ENCODE measurements at places on chromosomes 6 and 20.

- H3K4me3 ChIP-seq, result no peak overlapping the region
- no peaks in the 10 kb centered on the region for H3K4me1 ChIP-seq
- DNase-seq, result no peak
- no peak overlapping the region for H3K27ac ChIP-seq
- no peaks in the 10 kb centered on the region for H3K36me3 ChIP-seq
- H3K27me3 ChIP-seq, result no peaks in the 10 kb centered on the region
Measured at GRCh38 chr6:62446647-62447316, 160.8 kb upstream of the KHDRBS2 start.

GRCh38 chr6:150331344-150331743, 37.5 kb upstream of the IYD start:
- peaks cover 2% of the 10 kb centered on the region for H3K4me1 ChIP-seq
- peaks cover 15% of the 10 kb centered on the region for H3K27me3 ChIP-seq
- no peak overlapping the region for H3K4me3 ChIP-seq
- no peak overlapping the region for H3K27ac ChIP-seq
- H3K36me3 ChIP-seq, result peaks cover 2% of the 10 kb centered on the region

DNA sequence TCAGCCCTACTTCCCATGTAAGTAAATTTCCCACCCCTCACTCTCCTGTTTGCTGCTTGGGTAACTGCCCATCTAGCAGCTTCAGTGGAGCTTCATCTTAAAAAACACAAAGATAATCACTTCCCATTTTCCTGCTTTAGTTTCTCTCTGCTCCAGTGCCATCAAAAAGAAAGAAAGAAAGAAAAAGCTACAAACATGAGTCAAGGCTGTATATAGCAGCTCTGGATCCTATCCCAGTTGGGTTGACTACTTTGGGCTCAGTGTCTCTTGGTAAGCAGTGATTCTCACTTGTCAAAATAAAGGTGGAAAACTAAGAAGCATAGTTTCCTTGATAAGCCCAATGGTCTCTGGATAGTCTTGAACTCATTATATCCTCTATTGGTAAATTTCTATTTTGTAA, 48.7 kb upstream of the SRPK1 start:
- DNase-seq, result no peak
- peaks cover 5% of the 10 kb centered on the region for H3K4me1 ChIP-seq
- H3K4me3 ChIP-seq, result no peak overlapping the region
- no peaks in the 10 kb centered on the region for H3K36me3 ChIP-seq
- no peak overlapping the region for H3K27ac ChIP-seq

GRCh38 chr6:109514946-109515345, 31.9 kb upstream of the ZBTB24 start:
- H3K4me3 ChIP-seq, result peak overlapping the region; percentile 68
- H3K4me1 ChIP-seq, result peaks cover 16% of the 10 kb centered on the region
- peak overlapping the region; percentile 82 for H3K27ac ChIP-seq
- peaks cover 2% of the 10 kb centered on the region for H3K36me3 ChIP-seq
- DNase-seq, result no peak
